ENCODE measurements at places on chromosomes 7 and 10.

- no peak for DNase-seq
Measured at GRCh38 chr7:13949445-13949844, 40.0 kb downstream of the ETV1 start.

- no peak for DNase-seq
Measured at GRCh38 chr7:133950855-133951254, 176.3 kb upstream of the LRGUK start.

- DNase-seq, result no peak
Measured at GRCh38 chr10:25028711-25029110, 12.3 kb downstream of the THNSL1 start.

- no peak for DNase-seq
Measured at GRCh38 chr7:96949766-96950165, 55.6 kb upstream of the DLX6 start.

DNA sequence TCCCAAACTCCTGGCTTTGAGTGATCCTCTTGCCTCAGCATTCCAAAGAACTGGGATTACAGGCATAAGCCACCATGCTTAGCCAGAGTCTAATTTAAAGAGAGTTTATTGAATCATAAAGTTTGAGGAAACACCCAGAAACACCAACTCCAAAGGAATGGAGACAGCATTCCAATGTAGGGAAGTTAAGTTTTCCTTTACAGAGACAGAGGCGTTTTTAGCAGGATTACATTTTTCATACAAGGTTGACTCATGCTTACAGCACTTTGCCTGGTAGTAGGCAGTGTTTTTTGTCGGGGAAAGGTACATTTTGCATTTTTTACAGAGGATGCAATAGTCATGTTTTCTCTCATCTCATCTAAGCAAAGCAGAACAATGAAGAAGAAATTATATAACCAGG lies 18.9 kb upstream of the OPN4 start:
- no peak for DNase-seq

GRCh38 chr10:80552151-80552646 lies 14.5 kb downstream of the SH2D4B start:
- no peak for DNase-seq

DNA sequence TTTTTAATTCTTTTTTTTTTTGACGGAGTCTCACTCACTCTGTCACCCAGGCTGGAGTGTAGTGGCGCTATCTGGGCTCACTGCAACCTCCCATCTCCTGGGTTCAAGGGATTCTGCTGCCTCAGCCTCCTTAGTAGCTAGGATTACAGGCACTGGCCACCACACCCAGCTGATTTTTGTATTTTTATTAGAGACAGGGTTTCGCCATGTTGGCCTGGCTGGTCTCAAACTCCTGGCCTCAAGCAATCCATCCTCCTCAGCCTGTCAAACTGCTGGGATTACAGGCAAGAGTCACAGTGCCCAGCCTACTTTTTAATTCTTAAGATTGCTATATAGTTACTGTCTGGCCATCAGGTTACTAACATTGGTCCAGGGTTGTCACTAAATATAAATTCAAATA lies 59.6 kb downstream of the ZNF277 start:
- no peak for DNase-seq

DNA sequence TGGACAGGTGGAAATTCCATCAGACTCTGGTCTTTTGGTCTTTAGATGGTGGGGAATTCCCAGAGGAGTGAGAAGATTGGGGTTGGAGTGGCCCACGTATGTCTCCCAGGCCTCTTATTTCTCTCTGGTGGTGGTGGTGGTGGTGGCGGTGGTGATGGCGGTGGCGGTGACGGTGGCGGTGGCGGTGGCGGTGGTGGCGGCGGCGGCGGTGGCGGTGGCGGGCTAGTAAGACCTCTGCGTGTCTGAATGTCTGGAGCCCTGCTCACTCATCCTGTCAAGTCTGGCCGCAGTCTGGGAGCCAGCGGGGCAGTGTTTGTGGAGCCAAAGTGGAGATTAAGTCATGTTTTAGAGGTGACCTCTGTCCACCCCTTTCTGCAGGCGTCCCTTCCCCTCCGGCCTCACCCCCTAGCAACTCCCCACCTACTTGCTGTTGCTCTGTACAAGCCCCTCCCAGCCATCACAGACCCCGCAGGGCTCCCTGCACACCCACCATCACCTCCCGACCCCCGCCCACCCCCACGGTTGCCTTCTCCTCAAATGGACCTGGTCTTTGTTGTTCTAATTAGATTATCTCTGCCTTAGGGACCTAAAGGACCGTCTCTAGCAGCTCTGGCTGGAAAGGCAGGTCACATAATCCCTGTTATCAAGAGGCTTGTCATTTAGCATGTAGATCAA lies 165.0 kb upstream of the TBX20 start:
- no peak for DNase-seq

DNA sequence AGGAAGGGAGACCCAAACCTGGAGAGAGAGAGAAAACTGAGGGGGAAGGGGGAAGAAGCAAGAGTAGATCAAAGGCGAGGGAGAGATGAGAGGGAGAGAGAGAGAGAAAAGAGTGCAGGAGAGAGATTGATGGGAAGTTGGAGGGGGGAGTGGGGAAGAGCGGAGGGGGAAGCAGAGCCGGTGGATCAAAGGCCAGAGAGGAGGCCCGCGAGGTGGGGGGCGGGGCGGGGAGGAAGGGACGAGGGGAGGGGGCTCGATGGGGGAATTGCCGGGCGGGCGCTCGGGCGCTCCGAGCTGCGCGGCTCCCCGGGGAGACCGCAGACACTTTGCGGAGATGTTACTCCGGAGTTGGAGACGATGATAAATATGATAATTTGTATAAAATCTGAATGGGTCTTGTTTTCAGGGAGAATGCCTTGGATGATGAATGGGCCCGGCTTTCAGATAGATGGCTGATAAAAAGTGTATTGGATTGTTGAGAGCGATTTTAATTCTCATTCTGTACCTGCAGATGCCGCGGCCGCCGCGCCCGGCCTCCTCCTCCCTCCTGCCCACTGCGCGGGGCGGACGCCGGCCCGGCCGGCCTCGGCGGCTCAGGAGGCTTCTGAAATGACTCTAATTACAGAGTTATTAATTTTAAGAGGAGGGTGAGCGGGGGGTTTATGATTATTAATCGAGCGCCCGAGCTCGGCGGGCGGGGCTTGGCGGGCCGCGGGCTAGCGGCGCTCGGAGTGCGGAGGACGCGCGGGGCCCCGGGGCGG lies 21.4 kb upstream of the PAX2 start:
- no peak for DNase-seq

DNA sequence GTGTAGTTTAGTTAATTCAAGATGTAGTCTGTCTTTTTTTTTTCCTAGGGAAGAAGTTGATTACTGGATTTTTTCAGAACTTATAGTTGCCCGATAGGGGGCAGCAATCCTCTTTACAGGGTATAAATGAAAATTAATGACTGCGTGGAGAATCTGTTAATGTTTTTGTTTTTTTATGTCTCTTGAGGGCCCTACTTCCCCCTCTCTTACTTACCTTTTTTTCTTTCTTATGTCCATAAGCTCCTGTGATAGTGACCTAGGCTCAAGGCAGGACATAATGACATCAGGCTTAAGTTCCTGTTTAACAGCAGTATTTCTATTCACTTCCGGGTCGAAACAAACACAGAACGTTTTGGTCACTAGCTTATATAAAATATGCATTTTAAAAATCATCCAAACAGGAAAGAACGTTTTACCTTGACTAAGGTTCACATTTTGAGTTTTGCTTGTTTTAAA lies 18.8 kb downstream of the CDC123 start:
- peak; percentile 50 for DNase-seq

- no peak for DNase-seq
Measured at GRCh38 chr10:27998954-27999275, at the start of gene ODAD2. TSS of gene ODAD2 (minus strand) at chr10:27999079. CDS start at chr10:27995142, 3,937 bp downstream.

GRCh38 chr7:50492770-50493519 lies 42.8 kb upstream of the FIGNL1 start:
- no peak for DNase-seq

GRCh38 chr10:132168571-132169030 lies 18.1 kb upstream of the DPYSL4 start:
- no peak for DNase-seq

- no peak for DNase-seq
Measured at GRCh38 chr7:96354881-96355280, 33.0 kb upstream of the SLC25A13 start.

DNA sequence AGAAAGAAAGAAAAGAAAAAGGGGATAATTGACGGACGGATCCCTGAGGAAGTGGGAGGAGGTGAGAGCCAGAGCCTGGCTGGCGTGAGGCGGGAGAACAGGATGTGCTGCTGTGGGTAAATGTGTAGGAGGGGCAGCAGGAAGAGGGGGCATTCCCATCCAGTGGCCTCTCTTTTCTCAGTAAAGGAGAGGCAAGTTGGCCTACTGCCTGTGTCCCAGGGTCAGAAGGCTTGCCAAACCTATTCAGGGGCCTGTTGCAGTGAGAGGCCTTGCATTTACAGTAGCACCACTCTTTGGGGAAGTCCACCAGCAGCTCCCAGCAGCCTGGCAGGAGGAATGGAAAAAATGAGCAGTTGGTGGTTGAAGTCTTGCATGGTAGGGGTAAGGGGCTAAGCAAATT lies 26.6 kb upstream of the ASCC1 start:
- no peak for DNase-seq

- no peak for DNase-seq
Measured at GRCh38 chr10:117537436-117537903, 5.1 kb upstream of the EMX2 start.

DNA sequence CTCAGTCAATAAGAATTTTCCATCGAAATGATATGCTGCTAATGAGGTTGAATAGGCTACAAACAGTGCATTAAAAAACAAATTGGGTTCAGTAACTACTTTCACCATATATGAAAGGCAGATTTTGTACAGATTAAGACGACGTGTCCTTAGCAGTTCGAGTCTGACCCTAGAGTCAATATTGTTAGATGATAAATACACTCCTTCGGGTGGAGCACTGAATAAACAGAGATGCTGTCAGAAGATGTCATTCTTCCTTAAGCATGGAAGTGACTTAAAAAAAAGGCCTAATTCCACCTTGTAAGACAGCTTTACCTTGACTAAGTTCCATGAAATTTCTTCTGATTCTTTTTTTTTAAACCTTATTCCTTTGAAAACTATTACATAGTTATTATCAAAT lies 5.8 kb upstream of the AGR2 start:
- no peak for DNase-seq

GRCh38 chr7:80879849-80880248 lies 39.0 kb downstream of the SEMA3C start:
- DNase-seq, result no peak

- no peak for DNase-seq
Measured at GRCh38 chr7:46604241-46604661, 683.2 kb upstream of the IGFBP3 start.

DNA sequence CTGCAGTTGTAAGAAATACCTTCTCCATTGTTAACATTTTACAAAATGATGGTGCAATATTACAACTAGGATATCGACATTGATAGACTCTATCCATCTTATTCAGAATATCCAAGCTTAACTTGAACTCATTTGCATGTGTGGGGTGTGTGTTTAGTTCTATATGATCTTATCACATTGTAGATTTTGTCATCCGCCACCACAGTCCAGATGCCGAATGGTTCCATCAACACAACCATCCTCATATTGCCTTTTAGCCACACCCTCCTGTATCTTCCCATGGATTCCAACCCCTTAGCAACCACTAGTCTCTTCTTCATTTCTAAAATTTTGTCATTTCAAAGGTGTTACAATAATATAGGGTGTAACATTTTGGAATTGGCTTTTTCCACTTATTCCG lies 452.9 kb upstream of the AKR1E2 start:
- DNase-seq, result no peak

GRCh38 chr10:97777143-97777542 lies 5.3 kb upstream of the SFRP5 start:
- no peak for DNase-seq

GRCh38 chr10:7409045-7409731 lies 1.6 kb downstream of the SFMBT2 start:
- DNase-seq, result peak; percentile 16

- no peak for DNase-seq
Measured at GRCh38 chr7:139769066-139769465, 8.7 kb downstream of the HIPK2 start.

DNA sequence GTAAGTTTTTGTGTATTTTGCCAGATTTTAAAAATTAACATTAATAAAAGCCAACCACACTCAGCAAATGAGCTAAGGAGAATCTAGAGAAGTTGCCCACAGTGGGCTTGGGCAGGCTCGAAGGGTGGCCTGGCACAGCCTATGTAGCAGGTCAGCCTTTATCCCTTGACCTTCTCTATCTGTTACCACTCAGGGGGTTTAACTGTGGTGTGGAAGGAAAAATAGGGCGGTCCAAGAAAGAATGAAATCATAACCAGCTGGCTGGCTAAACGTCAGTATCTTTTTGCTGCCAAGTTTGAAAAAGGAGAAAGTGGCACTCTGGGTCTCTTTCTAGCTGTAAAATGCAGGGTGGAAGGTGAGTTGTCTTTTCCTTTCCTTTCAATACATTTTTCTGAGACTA lies 130.3 kb upstream of the ASAH2 start:
- no peak for DNase-seq

DNA sequence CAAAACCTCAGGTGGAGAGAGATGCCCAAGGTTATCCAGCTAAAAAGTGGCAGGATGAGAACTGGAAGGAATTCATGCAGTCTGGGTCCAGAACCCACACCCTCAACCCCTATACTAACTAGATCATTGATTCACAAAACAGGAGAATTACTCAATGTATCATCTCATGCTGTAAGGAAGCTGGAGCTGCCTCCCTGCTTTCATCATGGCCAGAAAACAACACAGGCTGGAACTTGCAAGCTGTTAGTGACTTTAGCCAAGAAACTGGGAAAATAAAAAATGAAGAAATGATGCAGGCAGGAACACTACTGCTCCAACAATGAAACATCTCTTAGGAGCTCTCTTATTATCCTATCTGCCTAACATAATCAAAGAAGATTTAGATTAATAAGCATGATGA lies 619.8 kb upstream of the CELF2 start:
- no peak for DNase-seq

- no peak for DNase-seq
Measured at GRCh38 chr7:128408709-128409595, 830 bp downstream of the IMPDH1 start.

- no peak for DNase-seq
Measured at GRCh38 chr10:36721871-36722270, 403.5 kb upstream of the ANKRD30A start.

- DNase-seq, result no peak
Measured at GRCh38 chr10:94052866-94053791, 59.4 kb downstream of the PLCE1 start.

GRCh38 chr7:22356010-22356691 lies 803 bp downstream of the RAPGEF5 start:
- DNase-seq, result no peak

GRCh38 chr10:132158823-132159222 lies 27.9 kb upstream of the DPYSL4 start:
- no peak for DNase-seq

Data from CD8-positive, alpha-beta memory T cell (primary cell).